BJ (cell line): ENCODE measurements at places on chromosomes 2 and 18.

- no peak for DNase-seq
Measured at GRCh38 chr18:80200171-80200931, 47.0 kb downstream of the PARD6G start.

- DNase-seq = no peak
Measured at GRCh38 chr2:38508311-38509039, 94.3 kb downstream of the HNRNPLL start.

GRCh38 chr18:3594760-3595368 is 144.9 kb downstream of the TGIF1 start:
- no peak for DNase-seq

DNA sequence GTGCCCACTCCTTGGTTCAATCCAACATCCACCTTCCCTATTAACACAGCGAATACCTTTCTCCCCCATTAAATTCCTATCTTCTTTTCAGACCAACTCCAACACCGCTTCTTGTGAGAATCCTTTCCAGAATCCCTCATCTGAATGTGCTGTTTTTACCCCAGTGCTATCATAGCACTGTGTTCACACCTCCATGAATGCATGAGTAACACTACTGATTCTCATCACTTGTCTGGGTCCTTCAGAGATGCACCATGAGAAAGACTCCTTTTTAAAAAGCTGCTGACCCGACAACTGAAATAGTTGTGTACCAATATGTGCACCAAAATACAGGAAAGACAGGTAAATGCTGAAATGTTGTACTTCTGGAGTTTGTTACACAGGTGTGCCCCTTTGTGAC is 18.8 kb downstream of the MGAT4A start:
- DNase-seq = no peak

DNA sequence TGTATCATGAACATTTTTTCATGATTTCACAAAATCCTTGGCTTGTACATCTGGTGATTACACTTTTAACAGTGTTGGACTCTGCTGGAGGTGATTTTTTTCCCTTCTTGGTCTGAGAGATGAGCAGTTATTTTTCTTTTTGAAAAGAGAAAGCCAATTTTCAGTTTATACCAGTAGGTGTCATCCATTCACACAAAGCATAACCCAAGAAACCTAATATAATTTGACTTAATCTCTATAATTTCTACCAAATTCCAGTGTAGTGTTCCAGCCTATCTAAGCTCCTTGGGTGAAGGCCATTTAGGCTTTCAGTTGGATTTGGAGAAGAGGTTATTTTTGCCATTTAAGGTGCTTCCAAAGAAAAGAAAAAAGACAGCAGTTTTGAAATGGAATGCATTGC is 7.7 kb upstream of the ICOS start:
- DNase-seq = no peak

DNA sequence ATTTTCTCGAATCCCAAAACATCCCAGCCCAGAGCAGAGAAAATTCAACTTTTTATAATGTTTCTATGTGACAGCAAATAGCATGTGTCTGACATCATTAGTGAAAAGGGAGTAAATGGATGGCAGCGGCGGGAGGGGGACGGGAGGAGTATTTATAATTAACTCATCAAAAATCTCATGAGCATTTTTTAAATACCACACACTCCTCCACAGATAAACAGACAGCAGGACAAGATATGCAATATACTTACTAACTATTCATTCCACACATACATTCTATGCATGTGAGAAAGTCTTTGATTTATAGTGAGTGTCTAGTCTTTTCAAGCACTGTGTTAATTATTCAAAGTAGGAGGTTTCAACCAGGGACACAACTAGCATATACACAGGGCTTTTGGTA is 107.6 kb downstream of the LRP2 start:
- DNase-seq = peak; percentile 7

- no peak for DNase-seq
Measured at GRCh38 chr18:45339810-45340550, 275.3 kb upstream of the SLC14A2 start.

GRCh38 chr2:37367310-37367709 is 22.9 kb downstream of the QPCT start:
- no peak for DNase-seq

GRCh38 chr2:222859786-222860612 is 837 bp upstream of the ACSL3 start:
- DNase-seq = no peak
